Smooth muscle cell of the brain vasculature (primary cell): ENCODE measurements at places on chromosomes 11 and 22.

DNA sequence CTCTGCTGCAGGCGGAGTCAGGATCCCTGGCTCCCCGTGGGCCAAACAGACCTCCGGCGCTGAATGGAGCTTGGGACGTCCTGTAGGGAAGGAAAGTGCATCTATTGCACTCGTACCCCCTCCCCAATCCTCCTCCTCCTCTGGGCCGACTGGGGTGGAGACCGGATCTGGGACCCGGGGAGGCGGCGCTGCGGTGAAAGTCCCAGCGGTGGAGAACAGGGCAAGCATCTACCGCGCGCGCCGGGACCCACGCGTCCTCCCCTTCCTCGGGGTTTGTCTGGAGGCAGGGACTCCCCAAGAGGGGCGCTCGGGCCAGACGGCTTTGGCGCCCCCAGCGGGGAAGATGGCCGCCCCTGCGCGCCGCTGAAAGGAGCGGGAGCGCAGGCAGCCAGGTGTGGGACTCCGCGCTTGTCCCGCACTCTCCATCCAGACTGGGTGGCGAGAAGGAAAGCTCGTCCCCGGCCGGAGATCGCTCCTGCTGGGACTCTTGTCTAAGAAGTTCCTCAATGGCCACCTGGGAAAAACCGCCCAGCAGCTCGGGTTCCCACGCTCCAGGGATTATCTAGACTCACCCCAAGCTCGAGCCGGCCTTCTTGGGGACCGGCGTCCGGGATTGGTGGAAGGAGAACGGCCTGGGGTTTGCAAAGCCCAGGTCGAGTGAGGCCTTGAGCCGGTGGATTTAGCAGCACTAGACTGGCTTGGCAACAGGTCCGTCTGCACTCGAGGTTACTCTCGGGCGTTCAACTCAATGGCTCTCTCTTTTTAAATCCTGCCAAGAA lies 718 bp downstream of the FADS2 start:
- DNase-seq: no peak

DNA sequence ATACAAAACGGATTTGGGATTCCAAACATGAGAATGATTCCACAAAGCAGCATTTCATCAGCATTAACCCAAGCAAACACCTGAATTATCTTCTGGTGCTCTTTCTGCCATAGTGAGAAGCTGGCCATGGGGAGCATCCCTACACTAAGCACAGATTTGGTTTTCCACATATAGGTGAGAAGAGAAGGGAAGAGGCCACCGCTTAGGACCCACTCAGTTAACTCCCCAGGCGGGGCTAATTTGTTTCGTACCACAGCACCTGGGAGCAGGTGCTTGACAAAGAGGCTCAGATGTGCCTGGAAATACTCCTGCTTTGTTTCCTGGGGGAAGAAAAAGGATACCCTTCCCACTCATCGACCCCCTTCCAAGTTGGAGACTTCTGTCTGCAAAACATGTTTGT lies 64.2 kb downstream of the RAB30 start:
- DNase-seq: no peak

- DNase-seq: no peak
Observed at GRCh38 chr11:41281131-41281742, 178.2 kb downstream of the LRRC4C start.

DNA sequence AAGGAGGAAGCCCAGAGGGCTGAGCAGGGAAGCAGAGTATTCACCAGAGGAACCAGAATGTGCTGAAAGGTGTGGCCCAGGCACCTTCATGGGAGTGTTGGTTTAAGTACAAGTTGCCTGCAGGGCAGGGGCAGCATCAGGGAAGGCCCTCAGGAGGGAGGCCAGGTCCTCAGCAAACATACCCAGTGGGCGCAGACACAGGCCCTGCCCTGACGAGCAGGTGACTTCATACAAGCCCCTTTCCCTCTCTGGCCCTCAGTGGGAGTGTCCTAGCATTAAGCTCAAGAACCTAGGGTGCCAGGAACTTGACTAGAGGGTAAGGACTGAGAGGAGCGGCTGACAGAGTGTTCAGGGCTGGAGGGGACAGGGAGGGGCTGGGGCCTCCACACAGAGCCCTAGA lies 7.5 kb upstream of the CASTOR1 start:
- no peak for DNase-seq

- no peak for DNase-seq
Observed at GRCh38 chr11:119356349-119357031, 10.0 kb upstream of the MFRP start.
